ENCODE measurements at places on chromosomes 1 and 21.

GRCh38 chr1:164619006-164619784 is 60.2 kb downstream of the PBX1 start:
- no peak for DNase-seq

DNA sequence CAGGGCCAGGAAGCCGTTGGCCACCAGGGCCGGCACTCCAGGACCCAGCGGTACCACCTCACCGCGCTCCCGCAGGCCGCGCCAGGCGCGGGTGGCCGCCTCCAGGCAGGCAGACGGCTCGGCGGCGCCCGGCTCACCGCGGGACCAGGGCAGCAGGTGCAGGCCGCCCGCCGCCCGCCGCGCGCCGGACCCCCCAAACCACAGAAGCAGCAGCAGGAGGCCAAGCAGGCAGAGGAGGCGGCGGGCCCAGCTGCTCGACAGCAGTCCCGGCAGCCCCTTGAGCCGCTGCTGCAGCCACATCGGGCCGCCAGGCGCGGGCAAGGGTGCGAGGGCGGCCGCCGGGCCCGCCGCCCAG is 312 bp downstream of the KIAA2013 start:
- DNase-seq = no peak

- no peak for DNase-seq
These were observed 284.0 kb downstream of the DUSP10 start for GRCh38 chr1:221457685-221458446.

GRCh38 chr1:223747838-223748335 is 35.5 kb downstream of the CAPN2 start:
- DNase-seq = no peak

- DNase-seq = no peak
These were observed 28.3 kb downstream of the PTPRC start for GRCh38 chr1:198667186-198667585.

DNA sequence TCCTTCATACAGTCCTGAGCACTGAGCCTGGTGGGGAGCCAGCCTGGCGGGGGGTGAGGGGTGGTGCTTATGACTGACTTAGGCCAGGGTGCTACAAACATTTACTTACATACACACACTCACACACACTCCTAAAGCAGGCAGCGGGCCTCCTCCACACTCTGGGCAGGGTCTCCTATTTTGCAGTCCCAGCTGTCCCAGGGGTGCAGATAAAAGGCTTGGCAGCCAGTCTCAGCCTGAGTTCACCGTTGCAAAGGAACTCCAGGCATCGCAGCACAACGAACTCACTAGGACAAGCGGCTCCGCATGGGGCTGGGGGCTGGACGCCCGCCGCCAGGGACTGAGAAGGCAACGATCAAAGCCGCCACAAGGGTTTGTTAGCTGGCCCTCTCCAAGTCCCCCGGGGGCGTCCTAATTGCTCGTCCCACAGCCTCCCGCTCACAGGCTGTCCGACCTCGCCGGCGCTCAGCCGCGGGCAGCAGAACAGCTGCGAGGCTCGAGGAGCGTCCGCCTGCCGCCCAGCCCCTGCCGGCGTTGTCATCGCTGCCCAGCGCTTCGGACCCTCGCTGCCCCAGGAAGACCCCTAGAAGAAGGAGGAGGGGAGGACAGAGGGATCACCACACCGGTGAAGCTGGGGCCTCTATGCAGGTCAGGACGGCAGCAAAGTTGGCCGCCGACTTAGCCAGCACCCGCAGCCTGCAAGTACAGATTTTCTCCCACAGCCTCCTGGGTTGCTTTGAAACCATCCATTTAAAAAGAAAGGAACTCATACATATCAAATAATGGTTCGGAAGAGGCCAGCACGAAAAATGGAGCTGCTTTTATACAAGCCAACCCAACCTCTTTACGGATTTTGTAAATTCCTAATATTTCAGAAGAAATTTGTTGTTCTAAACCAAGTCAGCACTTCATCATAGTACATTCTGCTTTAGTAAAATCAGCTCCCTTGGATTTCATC is 6.2 kb downstream of the BARHL2 start:
- DNase-seq = no peak

DNA sequence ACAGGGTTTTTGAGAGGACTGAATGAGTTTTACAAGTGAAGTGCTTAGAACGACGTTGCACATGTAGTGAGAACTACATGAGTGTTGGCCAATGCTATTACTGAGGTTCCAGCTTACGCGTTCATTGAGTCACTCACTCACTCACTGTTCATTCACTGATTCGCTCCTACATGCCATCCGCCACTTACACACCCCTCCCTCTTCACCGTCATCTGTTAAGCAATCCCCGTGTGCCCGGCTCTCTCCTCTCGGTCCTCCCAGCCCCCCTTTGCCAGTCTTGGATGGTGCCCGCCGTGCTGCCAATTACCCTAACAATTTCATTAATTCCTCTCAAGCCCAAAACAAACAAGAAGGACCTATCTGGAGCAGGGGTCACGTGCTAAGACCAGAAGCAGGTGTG is 27.3 kb upstream of the EPHA2 start:
- DNase-seq = no peak

GRCh38 chr1:203968761-203969160 is 104.2 kb upstream of the SOX13 start:
- no peak for DNase-seq

DNA sequence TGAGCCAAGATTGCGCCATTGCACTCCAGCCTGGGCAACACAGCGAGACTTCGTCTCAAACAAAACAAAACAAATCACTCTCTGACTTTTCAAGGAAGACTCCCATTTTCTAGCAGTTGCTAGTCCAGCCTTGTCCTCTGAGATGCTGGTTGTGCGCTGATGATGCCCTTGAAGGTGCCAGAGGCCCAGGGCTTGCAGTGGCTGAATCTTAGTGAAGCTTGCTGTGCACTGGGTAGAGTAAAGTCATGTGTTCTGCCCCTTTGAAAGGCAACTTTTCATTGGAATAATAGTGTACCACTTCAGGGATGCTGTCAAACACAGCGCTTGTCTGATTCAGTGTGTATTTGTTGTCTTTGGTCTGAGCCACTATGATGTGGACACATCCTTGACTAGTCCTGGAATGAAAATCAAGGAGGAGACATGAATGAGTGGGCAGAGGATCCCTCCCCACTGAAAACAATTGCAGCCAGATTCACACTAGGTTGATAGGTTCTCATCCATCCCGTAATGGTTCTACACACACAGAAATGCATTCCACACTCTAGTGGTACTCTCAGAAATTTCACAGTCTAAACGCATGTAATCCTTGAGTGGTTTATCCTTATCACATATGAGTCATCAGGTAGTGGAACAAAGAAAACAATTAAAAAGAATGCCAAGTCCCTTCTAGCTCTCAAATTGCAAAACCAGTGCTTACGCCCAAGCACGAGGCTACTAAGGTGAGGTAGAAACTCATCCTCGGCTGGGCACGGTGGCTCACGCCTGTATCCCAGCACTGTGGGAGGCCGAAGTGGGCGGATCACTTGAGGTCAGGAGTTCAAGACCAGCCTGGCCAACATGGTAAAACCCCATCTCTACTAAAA is 17.8 kb upstream of the TDRD10 start:
- DNase-seq = no peak

- DNase-seq = no peak
These were observed 48.4 kb upstream of the CLIC4 start for GRCh38 chr1:24696756-24697330.

DNA sequence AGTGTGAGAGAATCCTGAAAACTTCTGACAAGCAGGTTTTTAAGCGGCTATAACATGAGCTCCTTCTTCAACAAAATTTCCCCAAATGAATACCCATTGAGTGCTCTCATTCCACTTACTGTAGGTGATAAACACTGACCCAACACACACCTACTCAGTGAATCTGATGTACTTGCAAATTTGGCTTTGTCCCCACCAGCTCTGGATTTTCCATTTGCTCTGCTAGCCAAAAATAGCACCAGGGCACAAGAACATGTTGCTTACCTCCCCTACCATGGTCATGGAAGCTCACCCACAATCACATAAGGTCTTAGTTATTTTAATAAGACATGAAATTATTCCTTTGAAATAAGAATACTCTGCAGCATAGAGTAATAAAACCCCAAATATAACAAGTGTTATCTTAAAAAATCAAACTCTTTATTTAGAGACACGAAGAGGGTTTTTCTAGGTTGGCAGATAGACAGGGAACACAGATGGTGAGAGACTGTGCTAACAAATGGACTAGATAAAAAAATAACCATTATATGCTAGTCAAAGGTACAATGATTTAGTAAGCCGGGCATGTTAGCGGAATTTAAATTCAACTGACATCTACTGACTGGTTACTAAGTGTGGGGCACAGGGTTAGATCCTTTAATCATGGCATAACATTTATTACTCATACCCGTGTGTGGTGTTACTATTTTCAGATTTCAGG is 291.9 kb downstream of the KCNH1 start:
- DNase-seq = no peak

DNA sequence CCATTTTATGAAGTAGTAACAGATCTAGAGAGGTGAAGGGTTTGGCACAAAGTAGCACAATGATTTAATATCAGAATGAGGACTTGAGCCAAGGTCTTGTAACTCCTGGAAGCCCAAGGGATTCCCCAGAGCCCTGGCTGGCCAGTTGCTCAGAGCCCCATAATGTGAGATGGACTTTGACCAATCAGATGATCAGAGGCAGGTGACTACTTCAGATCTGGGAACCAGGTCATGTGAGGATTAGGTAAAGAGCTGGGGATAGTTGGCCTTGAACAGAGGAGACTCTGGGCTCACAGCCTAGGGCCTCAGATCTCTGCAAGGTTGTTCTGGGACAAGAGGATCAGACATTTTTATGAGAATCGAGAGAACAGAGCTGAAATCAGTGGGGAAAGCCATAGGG is 18.9 kb downstream of the SHISAL2A start:
- DNase-seq = no peak

GRCh38 chr1:109792056-109792831 is 28.5 kb upstream of the EPS8L3 start:
- no peak for DNase-seq

GRCh38 chr1:100411019-100411418 is 58.7 kb downstream of the CDC14A start:
- DNase-seq = no peak

DNA sequence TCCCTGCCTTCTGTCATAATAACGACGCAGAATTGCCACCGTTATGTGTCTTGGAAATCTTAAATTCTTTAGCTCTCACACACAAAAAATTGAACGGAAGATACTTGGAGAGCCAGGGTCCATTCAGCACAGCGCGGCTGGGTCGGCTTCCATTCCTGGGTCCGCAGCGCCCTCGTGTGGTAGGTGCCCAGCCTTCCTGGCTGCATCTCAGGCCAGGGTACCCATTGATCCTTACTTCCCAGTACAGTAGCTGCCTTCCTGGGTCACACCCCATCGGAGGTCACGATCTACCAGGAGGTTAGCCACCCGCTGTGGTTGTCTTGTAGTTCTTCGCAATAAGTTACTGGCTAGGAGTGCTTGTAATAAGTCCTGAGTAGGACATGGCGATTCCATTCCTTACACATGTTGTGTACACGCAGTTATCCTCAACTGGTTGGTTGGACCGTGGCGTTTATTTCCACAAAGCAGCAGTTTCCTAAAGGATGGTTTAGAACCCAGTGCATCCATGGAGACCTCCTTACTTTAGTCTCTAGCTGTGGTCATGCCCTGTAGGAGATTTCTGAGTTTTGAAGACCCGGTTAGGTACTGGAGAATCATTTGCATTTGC is 9.9 kb upstream of the MTARC1 start:
- peak; percentile 68 for DNase-seq

GRCh38 chr1:91645031-91645430 is 144.4 kb downstream of the CDC7 start:
- no peak for DNase-seq

- DNase-seq = no peak
These were observed 42.4 kb downstream of the PEX14 start for GRCh38 chr1:10516925-10517676.

DNA sequence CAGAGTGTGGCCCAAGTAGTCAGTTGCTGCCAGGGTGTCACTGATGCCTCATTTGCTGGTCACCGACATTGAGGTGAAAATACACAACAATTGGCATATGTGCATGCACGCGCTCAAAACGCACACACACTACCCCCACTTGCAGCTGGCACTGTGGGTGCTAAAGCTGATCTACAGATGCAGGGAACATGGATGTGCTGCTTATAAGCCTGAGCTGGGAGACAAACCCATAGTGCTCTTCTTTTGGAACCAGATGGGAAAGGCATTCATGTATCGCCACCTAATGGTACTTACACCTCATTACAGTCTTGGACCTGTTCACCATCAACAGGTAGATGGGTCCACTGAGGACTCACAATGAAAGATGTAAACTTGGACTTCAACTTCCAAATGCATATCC is 70.3 kb upstream of the CAMK1G start:
- no peak for DNase-seq

DNA sequence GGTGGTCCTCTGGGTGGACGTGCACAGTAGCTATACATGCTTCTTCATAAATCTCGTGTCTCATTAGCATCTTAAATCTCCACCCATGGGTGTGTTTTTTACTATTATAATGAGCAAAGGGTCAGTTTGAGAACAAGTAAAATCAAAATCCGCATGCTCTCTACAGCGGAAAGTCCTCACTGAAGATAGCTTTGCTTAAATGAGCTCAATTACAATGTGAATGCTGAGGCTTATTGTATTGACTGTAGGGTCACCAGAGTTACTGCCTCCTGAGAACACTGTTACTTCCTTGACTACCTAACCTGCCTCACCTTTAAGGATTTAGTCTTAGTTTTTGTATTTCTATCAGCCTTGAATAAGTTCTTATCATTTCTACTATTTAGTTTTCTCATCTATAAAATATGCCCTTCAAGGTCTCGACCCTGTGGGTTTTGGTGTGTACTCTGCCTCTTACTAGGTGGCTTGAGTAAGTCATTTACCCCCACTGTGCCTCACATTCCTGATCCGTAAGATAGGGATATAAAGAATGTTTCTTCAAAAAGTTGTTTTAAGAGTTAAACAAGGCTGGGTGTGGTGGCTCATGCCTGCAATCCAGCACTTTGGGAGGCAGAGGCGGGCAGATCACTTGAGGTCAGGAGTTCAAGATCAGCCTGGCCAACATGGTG is 7.9 kb downstream of the SLAMF7 start:
- DNase-seq = no peak

- DNase-seq = no peak
These were observed 209.8 kb upstream of the PRMT6 start for GRCh38 chr1:106846656-106847055.

GRCh38 chr1:27489501-27489972 is 430 bp downstream of the WASF2 start:
- DNase-seq = peak; percentile 2

- DNase-seq = no peak
These were observed 133.9 kb downstream of the PLXNA2 start for GRCh38 chr1:208110296-208110695.

GRCh38 chr1:31201931-31202360 is 37.7 kb downstream of the NKAIN1 start:
- DNase-seq = no peak

GRCh38 chr1:155892796-155893195 is 18.4 kb downstream of the RIT1 start:
- no peak for DNase-seq
